ENCODE measurements at places on chromosomes 2 and 18. TPM values are rescaled to one million over a fixed set of nuclear protein-coding genes. Genes with fewer than 3 reads are reported as not detected.
A peak's percentile ranks its signal among the peaks of the same experiment; 100 is the strongest.

The TIA1 gene
- 119 TPM for total RNA-seq

The TMEM169 gene
- 1.6 TPM for total RNA-seq

The KCNG2 gene
- not detected for total RNA-seq

The COL5A2 gene
- 0.60 TPM for total RNA-seq

DNA sequence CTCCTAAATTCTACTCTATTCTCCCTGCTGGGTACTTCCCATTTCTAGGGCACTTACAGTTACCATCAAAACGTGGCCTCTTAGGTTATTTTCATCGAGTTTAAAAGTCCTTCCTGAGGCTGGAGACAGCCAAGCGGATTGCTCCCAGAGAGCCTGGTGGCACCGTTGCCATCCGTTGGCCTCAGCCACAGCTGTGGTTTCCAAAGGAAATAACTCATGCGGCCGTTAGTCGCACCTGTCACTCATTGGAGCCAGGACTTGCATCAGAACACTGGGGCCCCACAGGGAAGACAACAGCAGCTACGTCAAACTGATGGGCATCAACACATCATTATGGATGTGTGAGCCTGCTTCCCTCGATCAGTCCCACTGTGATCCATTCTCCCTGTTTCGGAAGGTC lies 453.4 kb downstream of the BCL11A start:
- no peak for DNase-seq

DNA sequence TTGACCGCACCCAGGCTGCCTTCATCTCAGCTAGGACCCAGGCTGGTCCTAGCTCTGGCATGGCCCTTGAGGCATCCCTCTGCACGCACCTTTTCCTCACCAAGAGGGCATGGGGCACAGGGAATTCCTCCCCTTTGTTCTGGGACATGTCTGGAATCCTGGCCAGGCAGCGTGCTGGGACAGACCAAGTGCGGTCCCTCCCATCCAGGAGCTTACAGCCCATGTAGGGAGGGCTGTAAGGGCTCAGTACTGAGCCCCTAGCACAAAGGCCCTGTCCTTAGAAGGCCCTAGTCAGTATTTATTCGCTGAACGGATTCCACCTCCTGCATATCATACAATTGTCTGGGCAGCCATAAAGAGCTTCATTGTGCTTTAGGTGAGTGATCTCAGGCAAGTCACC lies 3.0 kb downstream of the TMEM37 start:
- no peak for DNase-seq

DNA sequence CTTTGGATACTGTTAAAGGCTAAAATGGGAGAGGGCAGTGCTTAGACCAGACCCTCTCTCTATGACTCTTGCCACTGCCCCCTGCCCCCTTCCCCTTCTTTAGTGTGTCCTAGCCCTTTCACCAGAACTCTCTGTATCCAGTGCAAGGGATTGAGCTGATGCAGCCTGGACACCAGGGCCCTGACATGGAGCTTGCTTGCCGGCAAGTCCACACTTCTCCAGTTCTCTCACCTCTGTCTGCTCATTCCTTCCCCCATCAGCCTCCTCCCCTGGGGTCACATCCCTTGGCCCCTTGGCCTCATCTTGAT lies 1.5 kb upstream of the WNT6 start:
- no peak for DNase-seq

DNA sequence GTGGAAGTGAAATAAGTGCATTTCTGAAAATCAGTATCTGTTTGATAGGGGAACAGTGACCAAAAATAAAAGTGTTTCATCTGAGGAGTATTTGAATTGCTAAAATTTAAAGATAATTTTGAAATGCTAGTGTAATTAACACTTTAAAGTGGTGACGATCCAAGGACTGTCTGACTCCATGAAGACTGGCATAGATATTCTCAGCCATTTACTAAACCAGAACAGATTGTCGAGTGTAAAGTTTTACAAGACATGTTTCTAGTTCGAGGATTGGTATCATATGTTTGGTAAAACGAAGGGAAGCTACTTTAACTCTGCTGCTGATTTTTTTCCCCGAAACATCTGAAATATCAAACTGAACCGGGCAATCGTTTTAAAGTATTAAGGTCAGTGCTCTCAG lies 417.9 kb downstream of the EPHA4 start:
- no peak for DNase-seq

- DNase-seq = no peak
Measured at GRCh38 chr2:65240657-65241056, 13.0 kb downstream of the ACTR2 start.

- no peak for DNase-seq
Measured at GRCh38 chr2:86396291-86396785, 44.8 kb upstream of the KDM3A start.

DNA sequence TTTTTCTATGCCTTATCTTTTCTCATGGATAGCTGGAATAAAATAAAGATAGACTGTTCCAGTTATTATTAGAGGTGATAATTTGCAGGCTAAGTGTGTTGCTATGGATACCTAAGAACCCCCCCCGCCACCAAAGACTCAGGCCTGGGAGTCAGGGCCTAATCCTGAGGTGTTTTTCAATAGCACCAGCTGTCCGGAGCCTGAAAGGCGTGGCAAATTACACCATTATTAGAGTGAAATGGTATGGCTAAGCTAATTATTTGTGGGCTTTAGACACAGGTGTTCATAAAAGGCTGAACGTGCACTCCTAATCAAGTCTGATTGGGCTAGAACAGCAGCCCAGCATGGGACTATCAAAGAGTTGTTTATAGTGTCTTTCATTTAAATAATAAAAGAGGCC lies 293.2 kb upstream of the DCC start:
- no peak for DNase-seq

DNA sequence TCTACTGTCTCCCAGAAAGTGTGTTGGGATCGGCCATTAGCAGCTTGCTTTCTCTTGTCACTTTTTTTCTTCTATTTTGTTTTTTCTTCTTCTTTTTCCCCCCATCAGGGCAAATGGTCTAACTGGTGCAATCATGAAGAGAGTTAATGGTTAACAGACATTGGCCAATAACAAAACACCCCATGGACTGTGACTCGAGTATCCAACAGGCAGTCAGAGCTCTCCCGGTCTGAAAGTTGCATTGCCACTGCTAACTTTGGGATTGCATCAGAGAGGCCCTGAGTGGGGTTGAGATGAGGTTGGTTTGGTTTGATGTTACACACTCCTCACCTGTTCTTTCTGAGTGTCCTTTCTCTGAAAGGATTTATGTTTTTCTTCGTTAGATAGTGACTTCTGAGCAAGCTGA lies 12.9 kb upstream of the SNORC start:
- DNase-seq = no peak

DNA sequence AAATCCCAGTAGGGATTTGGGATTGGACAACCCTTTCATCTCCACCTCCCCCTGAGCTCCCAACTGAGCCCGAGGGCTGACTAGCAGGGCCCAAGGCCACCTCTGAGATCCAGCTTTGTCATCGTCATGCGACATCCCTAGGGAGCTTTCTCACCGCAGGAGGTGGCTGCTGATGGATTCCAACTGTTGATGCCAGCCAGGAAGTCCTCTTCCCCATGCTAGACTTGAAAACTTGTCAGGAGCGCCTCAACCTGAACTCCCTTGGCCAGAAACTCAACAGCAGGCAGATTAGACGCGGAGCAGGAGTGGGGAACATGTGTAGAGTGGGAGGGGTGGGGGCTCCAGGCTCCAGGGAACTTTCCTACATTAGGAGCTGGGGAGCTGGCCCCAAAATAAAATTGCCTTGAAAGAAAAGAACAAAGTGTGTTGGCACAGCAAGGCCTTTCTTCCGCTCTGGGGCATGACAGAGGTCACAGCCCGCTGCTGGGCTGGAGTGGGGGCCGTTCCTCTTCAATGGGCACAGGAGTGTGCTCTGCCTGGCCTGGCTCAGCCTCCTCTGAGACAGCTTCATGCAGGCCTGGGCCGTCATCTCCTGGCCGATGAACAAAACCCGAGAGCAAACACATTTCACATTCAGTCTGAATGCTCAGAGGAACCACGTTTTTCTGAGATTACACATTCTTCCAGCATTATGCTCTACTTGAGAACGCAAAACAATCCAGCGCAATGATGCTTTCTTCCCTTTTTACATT lies 34.5 kb downstream of the EMILIN2 start:
- no peak for DNase-seq

DNA sequence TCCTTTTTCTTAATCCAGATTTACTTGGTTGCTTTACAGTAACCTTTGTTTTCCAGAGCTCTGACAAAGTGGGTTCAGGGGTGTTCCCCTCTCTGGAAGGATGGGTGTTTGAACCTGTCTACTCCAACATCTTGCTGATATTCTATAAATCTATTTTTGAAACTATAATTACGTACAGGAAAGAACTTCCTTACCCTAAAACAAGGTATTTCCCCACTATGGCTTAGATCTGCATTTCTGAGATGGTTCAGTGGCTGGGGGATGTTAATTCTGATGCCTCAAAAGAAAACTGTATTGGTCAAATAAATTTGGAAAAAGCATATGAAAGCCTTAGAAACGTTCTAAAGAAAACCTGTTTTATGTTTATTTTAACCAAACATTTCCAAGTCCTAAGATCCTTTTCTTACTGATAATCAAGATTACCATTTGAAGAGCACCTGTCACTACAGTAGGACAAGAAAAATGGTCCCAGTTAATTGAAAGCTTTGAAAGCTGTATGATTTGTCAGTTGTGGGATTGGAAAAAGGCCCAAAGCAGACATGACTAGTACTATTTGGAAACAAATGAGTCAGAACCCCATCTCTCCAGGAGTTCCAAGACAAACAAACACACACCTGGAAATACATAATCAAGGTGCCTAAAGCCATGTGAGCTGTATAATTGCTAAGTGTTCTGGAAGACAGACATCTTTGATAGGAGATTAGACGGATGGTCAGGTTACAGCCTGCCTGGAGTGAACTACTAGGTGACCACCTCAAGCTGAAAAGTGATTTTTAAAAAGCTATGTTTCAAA lies 57.5 kb downstream of the KDM3A start:
- no peak for DNase-seq

DNA sequence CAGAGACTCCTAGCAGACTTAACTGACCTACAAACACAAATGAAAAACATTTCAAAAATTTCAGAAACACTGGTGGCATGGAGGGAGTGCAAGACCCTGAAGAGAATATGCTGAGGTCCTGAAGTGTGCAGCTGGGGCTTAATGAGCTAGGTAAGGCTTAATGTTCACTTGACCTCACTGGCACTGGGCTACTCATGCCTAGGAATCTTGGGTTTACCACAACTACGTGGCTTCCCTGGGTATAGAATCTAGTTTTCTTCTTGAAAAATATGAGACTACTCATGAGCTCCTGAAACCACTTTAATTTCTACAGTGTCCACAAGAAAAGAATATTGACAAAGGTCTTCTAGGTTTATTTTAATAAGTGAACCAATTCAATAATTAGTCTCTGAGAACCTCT lies 139.8 kb downstream of the HNMT start:
- no peak for DNase-seq

DNA sequence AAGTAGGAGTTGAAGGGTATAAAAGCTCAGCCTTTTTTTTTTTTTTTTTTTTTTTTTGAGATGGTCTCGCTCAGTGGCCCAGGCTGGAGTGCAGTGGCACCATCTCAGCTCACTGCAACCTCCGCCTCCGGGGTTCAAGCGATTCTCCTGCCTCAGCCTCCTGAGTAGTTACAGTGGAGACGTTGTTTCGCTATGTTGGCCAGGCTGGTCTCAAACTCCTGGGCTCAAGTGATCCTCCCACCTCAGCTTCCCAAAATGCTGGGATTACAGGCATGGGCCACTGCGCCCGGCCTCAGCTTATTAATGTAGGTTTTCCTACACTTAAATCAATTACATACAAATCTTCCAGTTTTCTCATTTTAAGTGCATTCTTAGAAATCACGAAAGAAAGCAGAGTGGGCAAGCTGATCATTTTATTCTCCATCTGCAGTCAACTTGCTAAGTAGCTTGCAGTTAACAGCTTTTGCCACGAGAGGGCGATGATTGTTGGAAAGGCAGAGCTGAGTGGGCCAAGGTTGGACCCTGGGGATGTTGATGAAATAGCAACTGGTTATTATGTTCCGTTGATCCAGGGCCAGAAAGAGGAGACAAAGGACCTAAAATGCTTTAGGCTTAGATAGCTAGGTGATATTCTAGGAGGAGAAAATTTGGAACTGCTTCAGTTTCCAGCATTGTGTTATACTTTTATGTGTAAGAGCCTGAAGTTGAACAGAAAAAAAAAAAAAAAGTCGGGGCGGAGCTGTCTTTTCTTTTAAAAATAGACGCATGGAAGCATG lies 234.4 kb upstream of the EPAS1 start:
- peak; percentile 86 for DNase-seq

- DNase-seq = no peak
Measured at GRCh38 chr2:76316691-76317090, 606.0 kb upstream of the GCFC2 start.

Measured in activated T-cell treated with anti-CD3 and anti-CD28 coated beads, Interleukin-2, amount 50 U/mL, for 72 hours (primary cell).